NT2/D1 (cell line): ENCODE measurements at places on chromosomes 11 and 22.

DNA sequence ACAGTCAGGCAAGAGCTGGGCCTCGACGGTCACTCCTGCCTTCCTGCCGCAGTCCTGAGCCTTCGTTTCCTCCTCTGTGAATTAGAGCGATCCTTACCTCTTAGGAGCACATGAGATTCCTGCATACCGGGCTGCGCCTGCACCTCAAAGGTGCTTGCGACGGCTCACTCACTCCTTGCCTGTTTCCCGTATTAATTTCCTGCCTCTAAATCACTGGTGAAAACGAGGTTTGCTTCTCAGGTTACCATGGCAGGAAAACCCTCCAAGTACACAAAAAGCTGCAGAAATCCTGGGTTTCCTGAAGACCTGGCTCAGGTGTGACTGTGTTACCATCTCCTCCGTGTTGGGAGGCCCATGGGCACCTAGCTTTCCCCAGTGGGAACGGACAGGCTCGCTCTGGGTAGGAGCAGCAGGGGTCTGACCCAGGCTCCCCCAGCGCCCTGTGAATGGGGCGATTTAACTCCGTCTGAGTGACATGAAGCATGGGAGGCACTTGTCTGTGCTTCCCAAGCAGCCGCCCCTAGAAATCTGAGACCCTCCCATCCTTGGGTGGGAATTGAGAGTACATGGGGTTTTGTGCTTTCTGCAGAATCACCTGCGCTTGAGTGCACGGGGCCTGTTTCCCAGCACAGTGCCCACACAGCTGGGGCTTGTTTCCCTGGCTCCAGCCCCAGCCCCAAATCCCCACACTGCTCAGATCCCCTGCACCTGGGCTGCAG lies 64.8 kb downstream of the PHF21B start:
- DNase-seq, result no peak

- DNase-seq, result no peak
Measured at GRCh38 chr11:75911459-75911858, 96.4 kb downstream of the UVRAG start.

DNA sequence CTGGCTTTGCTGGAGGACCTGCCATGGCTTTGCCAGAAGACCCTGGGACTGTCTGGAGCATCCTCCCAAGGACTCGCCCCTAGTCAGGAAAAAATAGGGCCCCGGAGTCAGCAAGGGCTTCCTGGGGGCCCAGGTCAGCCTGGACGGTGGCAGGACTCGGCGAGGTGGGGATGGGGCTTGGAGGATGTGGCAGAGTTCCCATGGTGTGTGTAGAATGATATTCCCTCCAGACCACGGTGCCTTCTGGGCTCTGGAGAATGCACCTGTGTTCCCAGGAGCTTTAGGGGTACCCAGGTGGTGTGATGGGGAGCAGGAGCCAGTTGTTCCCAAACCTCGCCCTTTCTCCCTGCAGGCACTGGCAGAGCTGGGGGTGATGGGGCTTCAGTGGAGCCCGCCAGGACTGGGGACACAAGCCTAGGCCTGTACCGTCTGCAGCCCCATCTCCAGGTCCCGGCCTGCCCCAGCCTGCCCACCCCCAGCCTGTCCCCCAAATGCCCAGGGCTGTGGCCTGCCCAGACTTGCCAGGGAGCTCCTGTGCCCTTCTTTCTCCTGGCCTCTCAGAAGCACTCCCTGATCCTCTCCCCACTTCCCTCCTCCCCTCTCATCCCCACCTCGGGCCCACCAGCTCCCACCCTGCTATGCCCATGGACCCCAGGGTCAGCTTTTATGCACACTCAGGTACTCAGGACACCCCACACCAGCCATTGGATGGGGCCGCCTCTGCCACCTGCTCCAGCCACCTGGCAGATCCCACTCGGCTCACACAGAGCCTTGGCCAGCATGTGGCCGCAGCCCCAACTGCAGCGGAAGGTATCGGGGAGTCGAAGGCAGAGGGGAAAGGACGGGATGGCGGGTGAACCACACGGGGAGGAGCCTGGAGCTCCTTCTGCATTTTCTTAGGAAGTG lies 82.1 kb downstream of the CDKN1C start:
- no peak for DNase-seq

- no peak for DNase-seq
Measured at GRCh38 chr11:70671611-70672010, 273.3 kb downstream of the CTTN start.
